NCI-H774 (cell line): ENCODE measurements at places on chromosomes 4 and X.
A peak's percentile ranks its signal among the peaks of the same experiment; 100 is the strongest.

GRCh38 chrX:150436195-150436594 lies 73.1 kb downstream of the MAMLD1 start:
- no peak for DNase-seq

DNA sequence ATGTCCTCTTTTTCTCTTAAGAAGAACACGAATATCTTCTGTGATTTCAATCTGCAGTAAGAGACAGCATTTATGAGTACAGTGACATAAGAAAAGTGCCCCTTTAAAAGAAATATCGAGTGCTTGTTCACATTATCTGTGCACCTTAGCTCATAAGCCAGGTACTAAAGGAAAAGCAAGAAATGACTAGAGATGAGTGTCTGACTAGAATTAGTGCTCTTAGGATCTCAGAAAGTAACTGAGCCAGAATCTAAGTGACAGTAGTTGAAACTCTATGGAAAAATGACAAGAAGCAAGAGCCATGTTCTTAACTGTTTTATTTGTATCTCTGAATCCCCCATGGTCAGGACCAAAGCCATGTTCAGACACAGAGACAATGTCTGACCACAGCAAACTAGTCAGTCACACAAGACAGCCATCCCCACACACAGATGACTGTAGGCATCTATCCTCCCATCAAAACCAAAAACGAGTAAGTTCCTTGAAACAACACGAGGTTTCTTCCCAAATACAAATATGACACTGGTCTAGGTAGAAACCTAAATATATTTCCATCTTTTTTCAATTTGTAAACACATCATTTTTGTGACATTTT lies 36.8 kb downstream of the ACSL4 start:
- DNase-seq, result no peak

DNA sequence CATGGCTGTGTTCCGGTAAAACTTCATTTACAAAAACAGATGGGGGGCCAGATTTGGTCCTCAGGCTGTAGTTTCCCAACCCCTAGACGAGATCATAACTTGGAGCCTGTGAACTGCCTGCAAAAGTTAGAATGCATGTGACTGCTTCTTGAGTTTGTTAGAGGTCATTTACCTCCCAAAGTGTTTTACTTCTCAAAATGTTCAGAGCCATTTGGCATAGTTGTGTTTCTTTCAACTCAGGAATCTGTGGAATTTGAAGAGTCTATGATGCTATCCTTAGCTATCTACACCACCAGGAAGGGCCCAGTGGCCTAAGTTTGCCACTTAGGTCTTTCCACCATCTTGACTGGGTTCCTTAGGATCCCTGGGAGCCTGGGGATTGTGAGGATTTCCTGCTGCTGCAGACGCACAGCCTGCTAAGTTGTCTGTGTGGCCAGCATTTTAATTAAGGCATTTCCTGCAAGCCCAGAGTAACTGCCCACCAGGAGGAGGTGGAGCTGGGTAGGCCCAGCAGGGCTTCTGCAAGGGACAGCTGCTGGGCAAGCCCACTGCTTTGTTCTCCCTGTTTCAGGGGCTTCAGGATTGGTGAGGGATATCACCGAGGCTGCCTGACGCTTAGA lies 53.1 kb downstream of the CCNI start:
- DNase-seq, result no peak

DNA sequence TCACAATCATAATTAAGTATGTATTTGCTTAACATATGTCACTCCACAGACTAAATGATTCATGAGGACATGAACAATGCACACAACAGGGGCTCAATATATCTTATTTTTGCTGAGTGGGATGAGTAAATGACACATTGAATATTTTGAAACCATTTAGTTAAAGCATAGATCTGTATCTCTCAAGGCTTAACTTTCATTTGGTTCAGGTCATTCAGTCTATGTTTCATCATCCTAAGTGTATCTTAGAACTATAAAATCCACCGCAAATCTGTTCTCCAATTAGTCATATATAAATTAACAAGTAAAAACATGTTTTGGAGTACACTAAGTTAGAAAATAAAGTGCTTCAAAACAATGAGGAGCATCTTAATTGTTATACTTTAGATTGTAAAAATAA lies 45.8 kb downstream of the AREG start:
- no peak for DNase-seq

DNA sequence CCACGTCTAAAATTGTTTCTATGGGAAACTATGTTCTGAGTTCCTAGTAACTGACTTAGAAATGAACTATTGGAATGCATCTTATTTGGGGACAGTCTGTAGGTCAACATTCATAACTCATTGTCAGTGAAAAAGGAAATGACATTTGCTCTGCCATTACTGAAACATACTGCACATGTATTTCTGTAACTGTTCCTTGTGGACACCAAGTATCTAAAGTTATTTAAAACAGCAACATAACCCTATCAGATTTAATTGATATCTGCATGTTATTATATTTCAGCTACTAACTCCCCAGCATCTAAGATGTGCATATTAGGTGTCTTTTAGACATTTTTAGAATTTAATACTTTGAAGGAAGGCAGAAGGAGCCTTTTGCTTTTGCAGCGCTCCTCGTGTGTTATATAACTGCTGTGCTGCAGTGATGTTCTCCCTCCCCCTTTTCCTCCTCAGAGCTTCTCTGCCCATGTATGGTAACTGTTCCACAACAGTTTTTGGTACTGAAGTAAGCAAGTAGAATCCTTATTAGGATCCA lies 37.2 kb upstream of the TMEM131L start:
- DNase-seq, result no peak

DNA sequence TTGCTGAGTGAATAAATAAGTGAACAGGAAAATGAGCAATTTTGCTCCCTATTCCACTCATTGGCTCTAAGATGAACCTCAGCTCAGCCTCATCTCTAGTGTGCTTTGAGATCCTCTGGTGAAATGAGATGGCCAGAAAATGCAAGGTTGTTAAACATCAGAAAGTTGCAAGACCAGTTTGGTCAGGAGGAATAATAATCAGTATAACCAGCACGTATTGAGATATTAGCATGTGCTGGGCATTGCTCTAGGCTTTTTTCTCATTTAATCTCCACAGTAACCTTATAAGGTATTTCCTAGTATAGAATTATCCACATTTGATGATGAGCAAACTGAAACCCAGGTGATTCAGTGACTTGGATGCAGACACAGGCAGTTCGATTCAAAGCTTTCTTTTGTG lies 110.5 kb upstream of the PAK3 start:
- peak; percentile 8 for DNase-seq

DNA sequence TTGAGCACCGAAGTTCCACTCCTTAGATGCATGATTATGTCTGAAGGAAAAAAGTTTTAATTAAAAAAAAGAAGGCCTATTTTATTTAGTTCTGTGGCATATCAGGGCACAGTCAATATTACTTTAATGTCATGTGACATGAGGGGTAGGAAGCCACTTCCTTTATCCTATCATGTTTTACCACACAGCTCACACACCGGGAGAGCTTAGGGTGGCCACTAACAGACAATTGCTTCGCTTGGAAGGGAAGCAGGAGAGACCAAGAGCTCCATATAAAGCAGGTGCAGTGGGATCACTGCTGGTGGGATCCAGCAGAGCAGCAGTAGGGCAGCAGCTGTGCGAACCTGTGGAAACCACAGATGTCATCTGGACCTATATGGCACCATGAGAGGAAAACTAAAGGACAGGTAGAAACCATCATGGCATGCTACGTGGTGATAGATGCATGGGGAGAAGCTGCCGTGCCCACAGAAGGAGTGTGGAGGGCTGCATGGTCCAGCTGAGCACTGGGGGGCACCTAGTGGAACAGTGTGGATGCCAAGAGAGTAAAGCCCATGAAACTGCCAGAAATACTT lies 52.0 kb downstream of the DTHD1 start:
- no peak for DNase-seq

- no peak for DNase-seq
Measured at GRCh38 chr4:24840826-24841543, 45.6 kb downstream of the SOD3 start.

DNA sequence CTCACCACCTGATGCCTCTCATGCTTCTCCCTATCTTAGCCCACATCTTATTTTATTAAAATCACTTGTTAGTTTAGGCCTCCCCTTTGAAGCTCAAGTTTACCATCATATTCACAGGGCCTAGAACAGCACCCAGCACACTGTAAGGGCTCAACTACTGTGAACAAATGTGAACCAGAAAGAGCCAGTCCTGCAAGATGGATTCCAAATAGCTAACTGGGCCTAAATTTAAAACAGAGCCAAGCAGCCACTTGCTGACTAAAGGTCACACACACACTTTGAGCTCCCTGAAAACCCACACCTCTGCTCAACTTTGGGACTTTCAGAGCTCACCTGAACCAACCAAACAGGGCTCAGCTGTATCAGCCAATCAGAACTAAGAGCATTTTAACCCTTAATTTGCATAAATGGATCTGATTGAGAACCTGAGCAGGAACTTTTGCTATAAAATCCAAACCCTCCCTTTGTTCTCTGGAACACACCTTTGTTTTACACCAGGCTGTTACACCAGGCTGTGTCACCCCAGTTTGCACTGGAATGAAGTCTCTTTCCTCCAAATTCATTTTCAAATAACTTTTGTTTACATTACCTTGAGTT lies 62.1 kb upstream of the EXOC1L start:
- no peak for DNase-seq

DNA sequence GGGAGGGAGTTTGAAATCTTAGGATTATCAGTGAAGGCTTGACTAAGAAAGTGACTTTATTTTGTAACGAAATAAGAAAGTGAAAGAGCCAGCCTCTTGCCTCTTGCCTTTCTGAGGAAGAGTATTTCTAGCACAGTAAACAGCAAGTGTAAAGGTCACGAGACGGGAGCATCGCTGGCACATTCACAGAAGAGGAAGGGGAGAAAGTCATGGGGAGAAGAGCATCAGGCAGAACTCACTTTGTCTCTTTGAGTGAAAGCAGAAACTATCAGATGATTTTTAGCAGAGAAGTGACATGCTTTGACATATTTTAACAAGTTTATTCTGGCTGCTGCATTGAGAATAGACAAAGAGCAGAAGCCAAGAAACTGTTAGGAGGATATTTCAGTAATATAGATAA lies 313.8 kb downstream of the CAMK2D start:
- no peak for DNase-seq

GRCh38 chr4:59570860-59571476 lies 1629.2 kb upstream of the ADGRL3 start:
- no peak for DNase-seq
